ENCODE measurements at places on chromosomes 5 and 9. TPM values are rescaled to one million over a fixed set of nuclear protein-coding genes. Genes with fewer than 3 reads are reported as not detected.

The PCDHA4 gene
- not detected for total RNA-seq

The ANXA2R gene
- 8.0 TPM for total RNA-seq

The TMC1 gene
- not detected for total RNA-seq

The DCP2 gene
- total RNA-seq = 88.9 TPM

The RELL2 gene
- 35.6 TPM for total RNA-seq

The PRR7 gene
- total RNA-seq = 36.4 TPM

The MARCHF11 gene
- total RNA-seq = not detected

The CDC20B gene
- total RNA-seq = not detected

The GDNF gene
- not detected for total RNA-seq

The KCNMB1 gene
- not detected for total RNA-seq

The ELOVL7 gene
- not detected for total RNA-seq

The PCAT7 gene
- total RNA-seq = not detected

The KIAA1958 gene
- total RNA-seq = 14.9 TPM

The EMB gene
- 55.7 TPM for total RNA-seq

The SPATA31A1 gene
- not detected for total RNA-seq

Measured in activated CD8-positive, alpha-beta T cell treated with anti-CD3 and anti-CD28 coated beads for 36 hours (primary cell).